Spinal cord (tissue), 10 donors: ENCODE measurements at places on chromosomes 1 and 21.

GRCh38 chr1:63289135-63289534 lies 33.2 kb upstream of the FOXD3 start:
- no peak for DNase-seq

DNA sequence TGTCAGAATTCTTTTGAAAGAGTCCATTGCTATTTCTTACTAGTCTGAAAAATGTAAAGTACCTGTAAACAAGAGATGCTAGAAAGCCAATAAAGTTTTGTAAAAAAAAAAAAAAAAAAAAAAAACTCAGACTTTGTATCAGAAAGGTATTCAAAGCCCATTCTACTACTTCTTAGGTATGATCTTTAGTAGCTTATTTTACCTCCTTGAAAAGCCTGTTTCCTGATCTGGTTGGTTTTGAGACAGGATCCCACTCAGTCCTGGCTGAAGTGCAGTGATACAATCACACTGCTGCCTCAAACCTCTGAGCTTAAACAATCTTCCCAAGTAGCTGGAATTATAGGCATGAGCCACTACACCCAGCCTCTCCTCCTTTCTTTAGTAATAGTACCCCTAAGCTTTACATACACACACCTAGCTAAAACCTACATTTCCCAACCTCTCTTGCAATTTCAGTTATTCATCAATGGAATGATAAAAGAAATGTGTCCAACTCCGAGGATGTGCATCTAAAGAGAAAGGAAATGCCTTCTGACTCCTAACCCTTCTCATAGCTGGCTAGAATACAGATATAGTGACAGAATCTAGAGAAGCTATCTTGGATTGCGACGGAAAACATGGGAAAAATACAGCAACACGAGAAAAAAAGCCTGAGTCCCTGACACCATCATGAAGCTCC lies 30.6 kb downstream of the EPS15 start:
- no peak for DNase-seq

- no peak for DNase-seq
Observed at GRCh38 chr1:55695552-55695951, 480.4 kb upstream of the USP24 start.

- DNase-seq: peak; percentile 98
Observed at GRCh38 chr1:40161125-40161887, at the start of gene RLF. Gene RLF (plus strand): TSS chr1:40161387. CDS start chr1:40161400, 13 bp downstream.

DNA sequence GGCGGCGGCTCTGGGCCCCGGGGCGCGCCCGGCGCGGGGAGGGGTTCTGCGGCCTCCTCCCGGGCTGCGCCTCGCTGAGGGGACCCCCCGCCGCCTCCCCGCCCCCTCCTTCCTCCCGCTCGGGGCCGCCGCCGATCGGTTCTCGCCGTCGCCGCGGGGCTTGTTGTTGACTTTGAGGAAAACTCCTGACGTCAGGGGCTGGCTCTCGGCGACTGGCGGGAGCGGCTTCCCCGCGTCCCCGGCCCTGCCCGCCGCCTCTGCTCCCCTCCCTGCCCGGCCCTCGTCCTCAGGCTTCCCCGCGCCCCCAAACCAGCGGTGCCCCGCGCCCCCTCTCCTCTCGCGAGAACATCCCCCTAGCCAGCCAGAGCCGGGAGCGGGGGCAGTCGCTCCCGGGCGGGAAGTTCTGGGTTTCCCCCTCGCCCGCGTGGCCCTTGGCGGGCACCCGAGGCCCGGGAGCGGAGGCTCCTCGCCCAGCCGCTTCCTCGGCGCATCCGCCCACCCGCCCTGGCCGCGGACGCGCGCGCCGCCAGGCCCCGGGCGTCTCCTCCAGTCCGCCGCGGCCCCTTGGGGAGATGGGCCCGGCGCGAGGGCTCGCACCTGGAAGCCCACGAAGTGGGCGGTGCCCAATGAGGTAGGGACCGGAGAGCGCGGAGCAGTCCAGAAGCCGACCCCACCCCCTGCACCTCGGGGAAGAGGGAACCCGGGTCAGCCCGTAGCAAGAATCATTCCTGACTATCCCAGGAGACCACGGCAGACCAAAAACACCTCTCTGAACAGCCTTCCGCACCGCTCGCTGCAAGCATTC lies 611 bp upstream of the AKT3 start:
- peak; percentile 40 for DNase-seq

DNA sequence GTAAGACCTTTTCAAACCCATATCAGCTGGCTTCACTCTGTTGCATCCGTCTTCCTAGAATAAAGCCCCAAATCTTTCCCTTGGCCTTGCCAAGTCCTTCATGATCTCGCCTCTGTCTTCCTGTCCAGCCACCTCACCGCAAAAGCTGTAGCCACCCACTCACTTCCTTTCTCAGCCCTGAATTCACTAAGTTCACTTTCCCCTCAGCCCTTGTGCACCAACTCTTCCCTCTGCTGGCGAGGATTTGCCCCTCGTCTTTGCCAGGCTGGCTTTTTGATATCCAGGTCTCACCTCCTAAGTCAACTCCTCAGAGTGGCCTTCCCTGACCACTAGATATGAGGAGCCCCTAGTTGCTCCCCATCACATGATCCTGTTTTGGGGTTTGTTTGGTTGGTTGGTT lies 3.9 kb upstream of the COL16A1 start:
- DNase-seq: no peak

DNA sequence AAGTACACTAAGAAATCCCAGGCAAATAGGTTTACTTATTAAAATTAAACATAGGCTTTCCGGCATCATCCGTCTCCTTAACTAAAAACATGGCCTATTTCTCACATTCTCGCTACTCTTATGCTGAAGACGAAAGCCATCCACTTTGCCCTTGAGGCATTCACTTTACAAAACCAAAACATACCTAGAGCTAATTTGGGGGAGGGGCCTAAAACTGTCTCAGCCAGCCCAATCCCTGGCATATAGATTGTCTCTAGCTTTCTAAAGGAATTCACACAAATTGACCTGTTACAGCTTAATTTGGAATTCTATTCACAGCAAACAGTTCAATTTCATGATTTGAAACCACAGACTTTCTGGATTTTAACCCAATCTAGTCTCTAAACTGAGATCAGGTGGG lies 34.8 kb downstream of the SLC35D1 start:
- DNase-seq: no peak

GRCh38 chr1:54800899-54801759 lies at the start of gene TTC22:
Gene TTC22 (minus strand): TSS chr1:54801323. CDS start chr1:54801163, 160 bp downstream.
- no peak for DNase-seq
